D721Med (cell line): ENCODE measurements at places on chromosomes 4 and X.

GRCh38 chr4:70654605-70655011 is 11.7 kb downstream of the JCHAIN start:
- no peak for DNase-seq

GRCh38 chrX:29587107-29587506 is 628.3 kb upstream of the MAGEB2 start:
- no peak for DNase-seq

DNA sequence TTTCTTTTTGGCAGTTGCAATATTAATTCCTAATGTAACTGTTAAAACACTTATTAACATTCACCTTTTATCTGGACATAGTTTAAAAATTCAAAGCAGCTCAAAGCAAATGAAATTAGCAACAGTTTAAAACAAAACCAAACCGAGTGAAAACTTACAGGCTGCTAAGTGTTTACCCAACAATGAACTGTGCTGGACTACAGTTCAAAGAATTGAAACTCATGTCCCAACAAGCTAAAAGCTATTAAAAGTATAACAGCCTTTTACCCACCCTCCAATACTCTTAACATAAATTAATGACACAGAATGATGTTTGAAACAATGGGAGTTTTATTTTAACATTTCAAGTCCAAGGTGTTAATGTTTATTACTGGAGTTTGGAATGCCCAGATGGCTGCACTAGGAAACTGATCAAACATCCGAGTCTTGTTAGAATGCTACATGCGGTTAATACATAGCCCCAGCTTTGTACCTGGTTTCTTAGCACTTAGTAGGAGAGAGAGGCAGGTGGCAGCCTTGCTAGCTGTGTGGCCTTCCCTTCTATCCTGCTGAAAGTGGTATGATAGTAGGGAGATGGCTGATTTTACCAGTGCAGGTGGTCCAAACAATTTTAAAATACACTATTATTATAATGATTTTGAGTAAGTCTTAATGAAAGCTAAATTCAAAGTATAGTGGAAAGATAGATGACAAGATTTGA is 21.1 kb upstream of the FRYL start:
- no peak for DNase-seq

- DNase-seq: no peak
Measured at GRCh38 chrX:86047936-86048280, 550 bp upstream of the CHM start.

GRCh38 chrX:68686097-68686977 is 38.9 kb downstream of the STARD8 start:
- DNase-seq: no peak

DNA sequence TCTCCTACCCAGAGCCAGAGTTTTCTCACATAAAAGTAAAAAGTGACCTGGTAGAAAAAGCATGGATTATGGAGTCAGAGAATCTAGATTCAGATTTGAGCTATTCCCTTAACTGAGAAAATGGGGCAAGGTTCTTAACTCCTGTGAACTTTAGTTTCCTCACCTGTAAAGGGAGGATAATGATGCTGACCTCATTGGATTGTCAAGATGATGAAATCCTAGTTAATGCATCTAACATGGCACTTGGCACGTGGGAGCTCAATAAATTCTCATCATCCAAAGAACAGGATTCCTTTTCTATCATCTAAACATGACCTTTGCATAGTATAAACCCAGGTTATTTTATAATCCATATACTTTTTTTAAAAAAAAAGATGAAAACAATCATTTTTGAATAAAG is 18.6 kb downstream of the FHDC1 start:
- no peak for DNase-seq

GRCh38 chrX:67104982-67105757 is 438.7 kb upstream of the AR start:
- DNase-seq: no peak

DNA sequence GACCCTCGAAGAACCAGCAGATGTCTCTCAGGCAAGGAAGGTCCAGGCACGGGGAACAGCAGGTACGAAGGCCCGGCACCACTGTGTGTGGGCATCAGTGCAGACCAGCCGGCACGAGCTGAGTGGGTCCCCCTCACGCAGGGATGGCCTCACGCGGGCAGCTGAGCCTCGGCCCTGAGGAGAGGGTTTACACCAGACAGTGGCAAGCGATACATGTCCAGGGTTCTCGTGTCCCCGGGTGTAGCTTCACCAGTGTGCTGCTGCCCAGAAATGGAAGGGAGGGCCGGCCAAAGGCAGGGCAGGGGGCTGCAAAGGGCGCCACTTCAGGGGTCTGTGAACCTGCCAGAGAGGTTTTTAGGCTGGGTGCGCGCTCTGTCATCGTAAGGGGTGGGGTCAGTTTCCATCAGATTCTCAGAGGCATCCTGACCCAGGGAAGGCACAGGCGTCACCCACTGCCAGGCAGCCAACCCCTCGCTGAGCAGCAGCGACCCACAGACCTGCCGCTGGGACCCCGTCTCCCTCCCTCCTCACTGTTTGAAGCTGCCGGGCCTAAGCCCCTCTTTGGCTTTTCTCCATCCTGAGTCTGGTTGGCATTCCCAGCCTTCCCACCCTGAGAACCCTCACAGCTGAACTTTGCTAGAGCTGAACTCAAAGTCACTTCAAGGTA is 107.0 kb downstream of the CPZ start:
- DNase-seq: no peak
